Central memory CD8-positive, alpha-beta T cell (primary cell): ENCODE measurements at places on chromosomes 1 and 21.

- H3K4me1 ChIP-seq = peaks cover 31% of the 10 kb centered on the region
- peaks cover 11% of the 10 kb centered on the region for H3K36me3 ChIP-seq
- H3K4me3 ChIP-seq = no peak overlapping the region
- DNase-seq = no peak
- peaks cover 8% of the 10 kb centered on the region for H3K27me3 ChIP-seq
Observed at GRCh38 chr1:150551051-150551783, 2.0 kb downstream of the ADAMTSL4 start.

GRCh38 chr1:233790662-233791371 is 113.7 kb upstream of the SLC35F3 start:
- H3K27me3 ChIP-seq = peaks cover 42% of the 10 kb centered on the region
- H3K27ac ChIP-seq = no peak overlapping the region
- no peak overlapping the region for H3K4me3 ChIP-seq
- DNase-seq = no peak
- no peaks in the 10 kb centered on the region for H3K4me1 ChIP-seq

GRCh38 chr1:179817056-179817455 is 60.5 kb downstream of the TOR1AIP2 start:
- H3K4me3 ChIP-seq = no peak overlapping the region
- no peak overlapping the region for H3K27ac ChIP-seq
- H3K27me3 ChIP-seq = peaks cover 6% of the 10 kb centered on the region
- peaks cover 8% of the 10 kb centered on the region for H3K36me3 ChIP-seq
- DNase-seq = no peak

- no peak for DNase-seq
- no peaks in the 10 kb centered on the region for H3K4me1 ChIP-seq
- H3K27me3 ChIP-seq = peaks cover 73% of the 10 kb centered on the region
- no peak overlapping the region for H3K27ac ChIP-seq
Observed at GRCh38 chr21:32137266-32137665, 141.6 kb downstream of the MIS18A start.

DNA sequence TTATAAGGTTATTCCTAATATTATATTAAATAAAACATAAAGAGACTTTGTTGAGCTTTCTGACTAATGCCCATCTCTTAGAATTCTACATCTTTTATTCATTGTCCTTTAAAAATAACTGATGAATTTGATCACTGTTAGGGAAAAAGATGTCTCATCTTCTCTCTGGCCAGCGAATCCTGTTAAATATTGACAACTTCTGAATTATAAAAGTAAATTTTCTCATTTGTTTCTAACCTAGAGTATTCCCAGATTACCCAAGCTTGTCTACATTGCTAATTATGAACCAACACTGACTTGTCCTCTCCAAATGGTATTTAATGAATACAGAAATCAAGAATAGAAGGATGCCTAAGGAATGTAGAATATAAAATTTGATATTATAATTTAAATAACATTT is 24.8 kb upstream of the KCTD3 start:
- H3K27me3 ChIP-seq = no peaks in the 10 kb centered on the region
- no peaks in the 10 kb centered on the region for H3K4me1 ChIP-seq
- no peaks in the 10 kb centered on the region for H3K36me3 ChIP-seq
- no peak overlapping the region for H3K27ac ChIP-seq
- no peak overlapping the region for H3K4me3 ChIP-seq

DNA sequence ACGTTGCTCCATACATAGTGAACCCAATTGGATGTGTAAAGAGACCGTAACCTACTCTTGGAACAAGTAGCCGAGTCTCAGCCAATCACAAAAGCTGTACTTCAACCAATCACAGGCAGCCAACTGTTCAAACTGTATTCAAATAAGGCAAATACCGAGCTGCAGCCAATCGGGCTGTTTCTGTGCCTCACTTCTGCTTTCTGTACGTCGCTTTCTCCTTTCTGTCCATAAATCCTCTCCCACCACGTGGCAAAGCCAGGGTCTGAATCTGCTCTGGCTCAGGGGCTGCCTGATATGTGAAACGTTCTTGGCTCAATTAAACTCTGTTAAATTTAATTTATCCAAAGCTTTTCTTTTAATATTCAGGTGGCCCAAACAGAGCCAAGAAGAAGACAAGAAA is 210.3 kb downstream of the URB2 start:
- peaks cover 2% of the 10 kb centered on the region for H3K4me1 ChIP-seq
- H3K27ac ChIP-seq = no peak overlapping the region
- no peak overlapping the region for H3K4me3 ChIP-seq
- DNase-seq = no peak
- peaks cover 68% of the 10 kb centered on the region for H3K27me3 ChIP-seq
- no peaks in the 10 kb centered on the region for H3K36me3 ChIP-seq

DNA sequence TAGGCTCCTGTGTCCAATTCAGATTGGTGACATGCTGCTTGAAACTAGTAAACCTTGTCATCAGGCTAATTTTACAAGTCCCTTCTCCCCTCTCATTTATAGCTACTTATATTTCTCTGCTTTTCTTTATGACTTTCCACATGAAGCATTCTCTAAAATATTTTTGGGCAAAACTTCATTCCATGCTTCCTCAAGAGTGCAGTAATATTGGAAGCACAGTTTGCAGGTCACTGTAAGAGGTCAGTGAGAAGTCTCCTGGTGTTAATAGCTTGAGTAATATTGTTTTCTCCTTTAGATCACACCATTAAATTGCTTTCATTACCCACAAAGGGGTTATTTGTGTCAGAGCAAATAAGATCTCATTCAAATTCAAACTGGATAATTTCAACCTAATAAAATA is 46.6 kb downstream of the LPAR3 start:
- no peak for DNase-seq
- H3K4me3 ChIP-seq = no peak overlapping the region
- peaks cover 18% of the 10 kb centered on the region for H3K27me3 ChIP-seq
- H3K27ac ChIP-seq = peak overlapping the region; percentile 16

DNA sequence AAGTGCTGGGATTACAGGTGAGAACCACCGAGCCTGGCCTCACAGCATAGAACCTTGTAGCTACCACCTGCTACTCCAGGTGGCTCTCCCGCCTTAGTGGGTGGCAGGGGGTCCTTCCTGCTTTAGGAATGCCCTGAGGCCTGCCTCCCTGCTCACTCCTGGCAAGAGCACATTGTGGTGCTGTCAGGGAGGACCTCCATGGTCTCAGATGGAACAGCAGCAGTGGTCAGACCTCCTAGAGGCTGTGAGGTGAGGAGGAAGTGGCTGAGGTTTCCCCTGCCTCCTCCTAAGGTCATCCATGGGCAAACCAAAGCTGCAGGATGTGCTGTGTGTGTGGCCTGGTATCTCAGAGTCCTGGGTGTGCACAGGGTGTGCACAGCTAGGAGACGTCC is 6.7 kb downstream of the SOX13 start:
- DNase-seq = no peak
- H3K27ac ChIP-seq = no peak overlapping the region
- peaks cover 3% of the 10 kb centered on the region for H3K36me3 ChIP-seq
- peaks cover 38% of the 10 kb centered on the region for H3K27me3 ChIP-seq
- H3K4me3 ChIP-seq = no peak overlapping the region
- peaks cover 18% of the 10 kb centered on the region for H3K4me1 ChIP-seq

DNA sequence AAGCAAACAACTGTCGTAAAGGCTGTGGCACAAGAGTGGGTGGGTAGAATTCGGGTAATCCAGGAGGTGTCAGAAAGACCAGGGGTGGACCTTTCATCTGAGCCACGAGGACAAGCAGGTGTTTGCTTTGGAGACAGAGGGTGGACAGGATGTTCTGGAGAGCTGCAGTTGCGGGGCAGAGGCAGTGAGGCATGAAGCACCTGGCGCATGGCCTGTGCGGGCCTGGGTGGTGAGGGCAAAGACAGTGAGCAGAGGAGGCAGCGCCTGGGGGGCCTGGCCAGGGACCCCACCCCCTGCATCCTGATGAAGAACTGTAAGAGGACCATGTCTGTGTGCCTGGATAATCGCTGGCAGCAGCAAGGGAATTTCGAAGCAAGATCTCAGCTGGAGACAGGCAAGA is 24.9 kb downstream of the KIF26B start:
- no peak overlapping the region for H3K27ac ChIP-seq
- DNase-seq = no peak
- no peaks in the 10 kb centered on the region for H3K4me1 ChIP-seq
- H3K4me3 ChIP-seq = no peak overlapping the region

DNA sequence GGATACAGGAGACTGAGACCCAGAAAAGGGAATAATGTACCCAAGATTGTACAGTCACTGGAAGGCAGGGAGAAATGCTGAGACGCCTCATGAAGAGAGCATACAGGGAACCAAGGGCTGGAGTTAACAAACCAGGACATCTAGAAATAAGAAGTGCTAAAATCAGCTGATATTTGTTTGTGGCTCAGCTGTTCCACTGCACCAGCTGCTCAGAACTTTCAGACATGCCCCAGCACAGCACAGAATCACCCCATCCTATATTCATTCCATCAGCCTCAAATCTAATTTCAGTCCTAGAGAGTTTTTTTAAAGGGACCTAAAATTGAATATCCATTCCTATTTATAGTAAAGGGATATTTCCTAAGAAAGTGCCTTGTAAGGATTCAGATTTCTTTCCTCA is 60.2 kb downstream of the DAB1 start:
- no peak overlapping the region for H3K27ac ChIP-seq
- peaks cover 10% of the 10 kb centered on the region for H3K27me3 ChIP-seq
- H3K36me3 ChIP-seq = no peaks in the 10 kb centered on the region

- no peaks in the 10 kb centered on the region for H3K27me3 ChIP-seq
- no peak overlapping the region for H3K4me3 ChIP-seq
- no peak overlapping the region for H3K27ac ChIP-seq
- DNase-seq = no peak
- H3K36me3 ChIP-seq = no peaks in the 10 kb centered on the region
Observed at GRCh38 chr1:246199086-246199645, 307.9 kb downstream of the SMYD3 start.

- no peak overlapping the region for H3K27ac ChIP-seq
- no peaks in the 10 kb centered on the region for H3K4me1 ChIP-seq
- no peak for DNase-seq
- H3K4me3 ChIP-seq = no peak overlapping the region
- peaks cover 2% of the 10 kb centered on the region for H3K36me3 ChIP-seq
- H3K27me3 ChIP-seq = peaks cover 11% of the 10 kb centered on the region
Observed at GRCh38 chr1:206005778-206006180, 2.6 kb upstream of the RAB7B start.

- peaks cover 10% of the 10 kb centered on the region for H3K27me3 ChIP-seq
- H3K27ac ChIP-seq = no peak overlapping the region
- no peak overlapping the region for H3K4me3 ChIP-seq
- H3K4me1 ChIP-seq = peaks cover 6% of the 10 kb centered on the region
- H3K36me3 ChIP-seq = no peaks in the 10 kb centered on the region
Observed at GRCh38 chr1:203506858-203507626, 13.1 kb downstream of the OPTC start.
